GOT3 (cell line): ENCODE measurements at places on chromosomes 5 and 9.

GRCh38 chr9:127370672-127371648 lies 26.0 kb upstream of the SLC2A8 start:
- DNase-seq = no peak

DNA sequence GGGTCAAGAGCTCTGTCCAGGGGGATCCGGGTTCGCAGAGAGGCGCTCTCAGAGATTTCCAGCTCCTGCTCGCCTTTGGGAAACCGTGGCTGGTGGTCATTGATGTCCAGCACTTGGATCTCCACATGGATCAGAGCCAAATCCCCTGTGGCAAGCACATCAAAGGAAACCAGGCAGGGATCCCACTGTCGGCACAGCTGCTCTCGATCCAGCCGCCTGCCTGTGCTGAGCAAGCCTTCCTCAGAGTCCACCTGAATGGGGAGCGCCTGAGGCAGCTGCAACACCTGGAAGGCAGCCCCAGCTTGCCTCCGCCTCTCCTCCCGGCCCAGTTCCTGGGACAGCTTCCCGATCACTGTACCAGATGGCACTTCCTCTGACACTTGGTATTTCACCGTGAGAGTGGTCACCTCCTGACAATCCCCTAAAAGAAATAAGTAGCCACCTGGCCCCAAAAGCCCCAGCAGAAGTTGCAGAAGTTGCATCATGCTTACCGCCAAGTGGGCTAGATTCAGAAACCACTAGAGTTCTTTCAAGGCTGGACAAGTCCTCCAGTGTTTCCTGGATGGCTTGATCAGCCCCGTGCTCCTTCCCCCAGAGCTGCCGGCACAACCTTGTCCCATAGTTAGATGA lies 520 bp downstream of the PCDH12 start:
- DNase-seq = no peak

DNA sequence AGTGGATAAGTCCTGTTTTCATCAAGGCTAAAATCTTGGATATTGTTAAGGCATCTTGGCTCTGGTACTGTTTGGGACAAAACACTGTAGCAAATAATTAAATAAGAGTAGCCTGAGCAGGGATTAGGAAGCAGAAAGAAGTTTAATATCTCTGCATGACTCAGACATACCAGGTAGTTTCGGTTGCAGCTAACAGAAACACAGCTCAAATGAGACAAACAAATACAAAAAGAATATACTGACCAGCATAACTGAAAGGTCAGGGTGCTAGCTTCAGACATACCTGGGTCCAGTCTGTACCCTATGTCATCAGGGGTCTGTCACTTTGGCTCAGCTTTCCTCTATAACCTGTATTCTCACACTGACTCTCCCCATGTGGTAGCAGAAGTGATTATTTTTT lies 156.4 kb upstream of the MAP3K1 start:
- no peak for DNase-seq

DNA sequence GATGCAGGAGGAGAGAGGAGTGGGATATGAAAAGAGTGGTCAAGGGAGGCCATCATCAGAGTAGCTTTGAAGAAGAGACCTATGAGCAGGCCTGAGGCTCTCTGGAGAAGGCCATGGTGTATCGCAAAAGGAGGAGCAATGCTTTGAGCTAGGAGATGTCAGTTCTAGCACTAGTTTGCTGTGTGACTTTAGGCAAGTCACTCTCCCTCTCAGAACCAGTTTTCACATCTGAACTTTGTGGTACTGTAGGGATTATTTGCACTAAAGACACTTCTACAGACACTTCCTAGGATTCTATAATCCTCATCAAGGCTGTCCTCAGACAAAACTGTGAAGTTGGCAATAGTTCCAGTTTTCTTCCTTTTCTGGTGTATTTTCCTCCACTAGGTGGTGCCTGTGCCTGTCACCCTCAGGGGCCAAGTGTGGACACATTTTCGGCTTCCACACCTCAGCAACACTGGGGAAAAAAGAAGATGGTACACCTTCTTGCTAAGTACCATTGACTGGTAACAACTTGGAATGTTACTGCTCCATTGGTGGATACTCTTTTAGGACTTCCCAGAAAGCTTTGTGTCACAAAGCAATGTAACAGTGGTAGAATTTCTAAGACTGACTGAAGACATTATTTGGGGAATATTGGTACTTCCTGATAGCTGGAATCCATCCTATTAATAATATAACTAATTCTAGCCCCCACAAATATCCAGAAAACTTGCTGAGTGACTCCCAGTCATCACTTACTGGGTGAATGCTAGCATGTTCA lies 9.9 kb downstream of the PAPPA start:
- no peak for DNase-seq

- no peak for DNase-seq
Measured at GRCh38 chr5:88678770-88679381, 204.1 kb downstream of the MEF2C start.

DNA sequence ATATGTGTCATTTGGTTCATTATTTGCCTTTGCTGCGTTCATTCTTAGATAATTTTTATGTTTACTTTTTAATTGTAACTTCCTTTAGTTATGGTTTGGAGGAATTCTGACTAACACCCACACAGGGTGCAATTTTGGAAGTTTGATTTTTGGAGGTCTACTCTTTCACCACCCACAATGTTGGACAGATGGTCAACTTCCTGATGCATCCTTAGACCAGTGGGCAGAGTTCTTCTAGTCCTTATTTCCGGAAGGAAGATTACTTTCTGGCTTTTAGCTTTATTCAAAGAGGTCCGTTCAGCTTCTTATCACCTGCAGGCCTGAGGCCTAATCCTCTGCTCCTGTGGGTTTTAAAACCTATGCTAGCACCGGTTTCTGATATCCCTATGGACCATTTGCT lies 126.7 kb downstream of the MTX3 start:
- DNase-seq = no peak

DNA sequence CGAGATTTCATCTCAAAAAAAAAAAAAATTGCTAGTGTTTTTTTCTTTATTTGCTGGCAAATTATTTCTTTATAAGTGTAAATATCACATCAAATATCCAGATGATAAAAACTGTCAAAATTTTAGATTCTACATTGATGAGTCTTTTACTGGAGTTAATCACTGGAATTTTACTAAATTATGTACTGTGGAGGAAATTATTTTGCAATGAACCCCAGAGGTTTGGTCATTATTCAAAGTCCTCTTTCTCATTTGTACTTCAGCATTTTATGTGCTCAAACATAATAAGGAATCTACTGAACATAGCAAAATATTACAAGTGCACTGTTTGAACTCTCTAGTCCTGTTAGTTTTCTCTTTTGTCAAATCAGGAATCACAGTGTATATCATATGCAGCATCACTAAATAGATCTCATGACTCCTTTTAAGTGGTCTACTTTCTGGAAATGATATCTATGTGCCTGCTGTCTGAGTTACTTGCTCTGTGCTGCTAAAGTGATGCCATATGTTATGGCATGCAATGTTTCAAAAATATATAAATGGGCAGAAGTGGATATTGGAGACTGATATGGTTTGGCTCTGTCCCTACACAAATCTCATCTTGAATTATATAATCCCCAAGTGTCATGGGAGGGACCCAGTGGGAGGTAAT lies 18.0 kb downstream of the OTULINL start:
- no peak for DNase-seq

- DNase-seq = no peak
Measured at GRCh38 chr9:95058795-95059386, 258.6 kb downstream of the FANCC start.

- no peak for DNase-seq
Measured at GRCh38 chr5:153623751-153624450, 133.4 kb downstream of the GRIA1 start.

- no peak for DNase-seq
Measured at GRCh38 chr5:167208911-167209310, 1082.5 kb upstream of the WWC1 start.

DNA sequence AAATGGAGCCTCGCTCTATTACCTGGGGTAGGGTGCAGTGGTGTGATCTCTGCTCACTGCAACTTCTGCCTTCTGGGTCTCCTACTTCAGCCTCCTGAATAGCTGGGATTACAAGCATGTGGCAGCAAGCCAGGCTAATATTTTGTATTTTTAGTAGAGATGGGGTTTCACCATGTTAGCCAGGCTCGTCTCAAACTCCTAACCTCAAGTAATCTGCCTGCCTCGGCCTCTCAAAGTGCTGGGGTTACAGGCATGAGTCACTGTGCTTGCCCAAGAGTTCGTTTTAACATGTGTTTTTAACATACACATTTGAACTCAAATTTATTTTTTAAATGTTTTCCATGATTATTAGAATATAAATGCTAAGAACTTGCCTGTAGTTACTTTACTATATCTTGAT lies 34.2 kb downstream of the MARCHF6 start:
- no peak for DNase-seq

DNA sequence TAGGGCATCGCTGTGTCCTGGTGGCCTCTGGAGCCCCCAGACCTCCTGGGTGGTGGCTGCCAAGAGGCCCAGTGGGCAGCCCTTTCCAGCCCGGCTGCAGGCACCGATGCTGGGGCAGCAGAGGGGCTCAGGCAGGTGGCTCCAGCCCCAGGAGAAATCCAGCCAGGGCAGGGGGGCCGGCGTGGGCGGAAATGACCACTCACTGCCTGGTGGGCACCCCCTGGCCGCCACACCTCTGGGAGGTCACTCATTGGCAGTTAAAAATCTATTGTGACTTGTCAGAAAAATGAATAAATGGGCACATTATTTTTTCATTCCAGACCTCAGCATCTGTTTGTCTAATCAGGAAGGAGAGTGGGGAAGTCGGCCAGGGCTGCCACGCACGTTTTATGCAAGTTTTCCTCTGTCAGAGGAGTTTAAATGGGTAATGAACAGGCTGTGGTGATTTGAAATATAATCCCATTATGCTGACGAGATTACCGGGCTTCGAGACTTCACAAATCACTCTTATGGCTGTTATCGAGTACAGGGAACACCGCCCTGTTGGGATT lies 171.9 kb downstream of the GAPVD1 start:
- no peak for DNase-seq

- DNase-seq = no peak
Measured at GRCh38 chr5:33379757-33380156, 61.0 kb upstream of the TARS1 start.

- no peak for DNase-seq
Measured at GRCh38 chr5:37792975-37793631, 46.7 kb downstream of the GDNF start.

- DNase-seq = no peak
Measured at GRCh38 chr5:81195335-81195929, 37.7 kb upstream of the CKMT2 start.

DNA sequence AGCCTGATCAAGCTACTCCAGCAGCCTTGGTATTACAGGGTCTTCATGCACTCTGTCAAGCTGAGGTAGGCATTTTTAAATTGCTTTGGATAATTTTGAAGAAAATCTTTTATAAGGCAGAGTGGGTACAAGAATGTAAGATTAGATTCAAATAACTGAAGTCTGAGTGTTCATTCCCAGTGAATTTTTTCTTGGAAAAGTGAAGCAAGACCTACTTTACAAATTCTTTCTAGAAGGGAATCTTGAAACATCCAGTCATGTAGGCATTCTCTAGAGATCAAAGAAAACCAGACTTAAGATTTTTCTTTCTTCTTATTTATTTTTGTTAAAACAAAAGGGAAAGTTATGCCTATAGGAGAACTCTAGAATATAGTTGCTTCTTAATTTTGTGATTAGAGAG lies 139.0 kb downstream of the FOCAD start:
- DNase-seq = no peak

DNA sequence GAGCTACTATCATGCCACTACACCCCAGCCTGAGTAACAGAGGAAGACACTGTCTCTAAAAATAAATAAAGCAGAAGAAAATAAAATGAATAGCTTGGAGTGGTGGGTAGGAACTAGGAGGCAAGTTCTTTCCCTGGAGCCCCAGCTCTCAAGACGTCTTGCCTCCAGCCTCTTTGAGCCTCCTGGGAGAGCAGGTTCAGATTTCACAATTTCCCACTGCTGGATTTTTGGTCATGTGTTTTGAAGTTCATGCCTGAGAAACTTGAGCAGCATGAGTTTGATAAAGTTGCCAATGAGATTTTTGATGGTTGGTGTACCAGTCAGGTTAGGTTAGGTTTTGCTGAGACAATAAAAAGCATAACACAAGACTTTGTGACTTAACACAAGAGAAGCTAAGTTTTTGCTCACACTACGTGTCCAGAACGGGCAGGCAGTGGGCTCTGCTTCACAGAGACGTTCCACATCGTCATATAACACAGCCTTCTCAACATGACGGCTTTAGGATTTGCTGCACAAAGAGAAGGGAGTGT lies 4.1 kb upstream of the CCDC69 start:
- no peak for DNase-seq

DNA sequence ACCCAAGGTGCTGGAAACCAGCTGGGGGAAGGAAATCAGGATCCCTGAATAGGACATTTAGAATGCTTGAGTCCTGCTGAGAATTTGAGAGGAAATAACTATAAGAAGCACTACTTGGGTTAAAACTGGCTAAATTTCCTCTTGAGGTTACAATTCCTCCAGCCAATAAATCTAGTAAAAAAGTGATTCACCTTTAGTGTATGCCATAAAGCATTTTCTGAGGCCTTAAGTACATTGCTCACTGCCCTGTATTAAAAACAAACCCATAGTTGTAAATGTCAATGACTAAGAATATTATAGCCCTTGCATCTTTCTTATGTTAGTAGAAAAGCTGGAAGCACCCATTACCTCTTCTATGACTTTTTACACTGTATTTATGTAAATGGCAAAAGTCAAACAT lies 634.7 kb upstream of the ARRDC3 start:
- no peak for DNase-seq

- DNase-seq = no peak
Measured at GRCh38 chr9:125119643-125120286, 23.6 kb downstream of the SCAI start.
